ENCODE measurements at places on chromosomes 2 and 18.

- no peaks in the 10 kb centered on the region for H3K4me1 ChIP-seq
- no peaks in the 10 kb centered on the region for H3K36me3 ChIP-seq
- no peak for DNase-seq
- no peak overlapping the region for H3K27ac ChIP-seq
- no peaks in the 10 kb centered on the region for H3K27me3 ChIP-seq
These were observed 467.2 kb downstream of the SPAG16 start for GRCh38 chr2:213751446-213751845.

DNA sequence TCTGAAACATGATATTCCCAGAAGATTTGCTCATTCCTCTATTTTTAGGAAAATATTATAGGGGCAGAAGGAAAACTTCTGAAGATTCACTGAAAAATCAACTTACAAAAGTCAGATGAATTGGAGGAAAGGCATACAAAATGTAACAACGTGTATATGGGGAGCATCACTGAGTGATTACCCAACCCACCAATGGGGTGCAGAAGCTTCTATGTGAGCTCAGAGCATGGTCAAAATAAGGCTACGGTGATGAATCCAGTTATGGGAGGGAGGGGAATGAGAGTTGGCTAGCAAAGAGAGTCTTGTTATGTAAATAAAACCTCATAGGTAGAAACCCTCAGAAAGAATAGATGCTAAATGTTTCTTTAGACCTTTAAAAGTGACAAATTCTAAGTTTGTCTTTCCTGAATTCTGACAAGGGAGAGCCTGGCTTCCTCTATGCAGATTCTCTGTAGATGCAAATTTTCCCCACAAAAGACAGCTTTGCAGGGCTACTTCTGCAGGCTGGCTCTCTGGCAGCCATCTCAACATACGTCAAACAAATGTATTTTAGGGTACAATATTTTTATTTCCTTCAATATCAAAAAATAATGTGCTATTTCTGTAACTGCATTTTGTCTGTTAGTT is 171.4 kb upstream of the NDUFV2 start:
- peaks cover 3% of the 10 kb centered on the region for H3K27me3 ChIP-seq
- H3K4me1 ChIP-seq: no peaks in the 10 kb centered on the region
- no peak overlapping the region for H3K4me3 ChIP-seq

- no peaks in the 10 kb centered on the region for H3K36me3 ChIP-seq
- no peaks in the 10 kb centered on the region for H3K27me3 ChIP-seq
- DNase-seq: no peak
These were observed 10.4 kb upstream of the KCNE4 start for GRCh38 chr2:223041527-223042109.

GRCh38 chr2:150286730-150287362 is 200.6 kb downstream of the RND3 start:
- no peaks in the 10 kb centered on the region for H3K36me3 ChIP-seq
- no peaks in the 10 kb centered on the region for H3K4me1 ChIP-seq
- no peak for DNase-seq
- H3K27ac ChIP-seq: no peak overlapping the region
- H3K27me3 ChIP-seq: no peaks in the 10 kb centered on the region

GRCh38 chr2:67904966-67905365 is 157.8 kb downstream of the C1D start:
- H3K4me1 ChIP-seq: no peaks in the 10 kb centered on the region
- H3K4me3 ChIP-seq: no peak overlapping the region
- H3K27ac ChIP-seq: no peak overlapping the region
- H3K36me3 ChIP-seq: no peaks in the 10 kb centered on the region

DNA sequence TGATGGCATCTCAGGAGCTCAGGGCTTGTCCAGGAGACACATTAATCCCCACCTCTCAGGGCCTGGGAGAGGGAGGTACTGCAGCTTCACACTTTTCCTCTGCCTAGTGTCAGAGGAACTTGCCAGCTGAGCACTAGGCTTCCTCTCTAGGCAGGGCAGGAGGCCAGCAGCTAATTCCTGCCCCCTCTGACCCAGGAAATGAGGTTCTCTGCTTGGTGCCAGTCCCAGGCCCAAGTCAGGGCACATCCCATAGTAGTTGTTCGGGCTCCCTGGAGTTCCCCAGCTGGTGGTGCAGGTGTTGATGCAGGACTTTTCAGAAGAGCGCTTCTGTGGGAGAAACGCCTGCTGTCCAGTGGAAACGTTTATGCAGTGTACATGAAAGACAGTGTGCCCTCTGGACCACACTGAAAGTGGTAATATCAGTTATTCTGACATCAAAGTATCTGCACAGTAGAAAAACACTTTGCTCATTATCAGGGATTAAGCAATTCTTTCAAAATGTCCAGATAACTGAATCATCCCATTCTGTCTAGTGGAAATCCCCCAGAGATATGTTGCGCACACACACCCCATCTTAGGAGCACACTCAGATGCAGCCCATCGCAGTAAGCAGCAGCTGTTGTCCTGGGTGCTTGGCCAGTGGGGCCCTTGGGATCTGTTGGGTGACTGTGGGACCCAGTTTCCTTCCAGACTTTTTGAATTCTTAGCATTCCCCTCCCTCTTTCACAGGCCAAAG is 17.8 kb upstream of the SCLY start:
- peaks cover 2% of the 10 kb centered on the region for H3K4me1 ChIP-seq

GRCh38 chr18:36636237-36636817 is 192.5 kb downstream of the TPGS2 start:
- H3K27me3 ChIP-seq: peaks cover 8% of the 10 kb centered on the region
- no peak overlapping the region for H3K4me3 ChIP-seq
- H3K4me1 ChIP-seq: no peaks in the 10 kb centered on the region
- H3K36me3 ChIP-seq: no peaks in the 10 kb centered on the region
- no peak for DNase-seq

DNA sequence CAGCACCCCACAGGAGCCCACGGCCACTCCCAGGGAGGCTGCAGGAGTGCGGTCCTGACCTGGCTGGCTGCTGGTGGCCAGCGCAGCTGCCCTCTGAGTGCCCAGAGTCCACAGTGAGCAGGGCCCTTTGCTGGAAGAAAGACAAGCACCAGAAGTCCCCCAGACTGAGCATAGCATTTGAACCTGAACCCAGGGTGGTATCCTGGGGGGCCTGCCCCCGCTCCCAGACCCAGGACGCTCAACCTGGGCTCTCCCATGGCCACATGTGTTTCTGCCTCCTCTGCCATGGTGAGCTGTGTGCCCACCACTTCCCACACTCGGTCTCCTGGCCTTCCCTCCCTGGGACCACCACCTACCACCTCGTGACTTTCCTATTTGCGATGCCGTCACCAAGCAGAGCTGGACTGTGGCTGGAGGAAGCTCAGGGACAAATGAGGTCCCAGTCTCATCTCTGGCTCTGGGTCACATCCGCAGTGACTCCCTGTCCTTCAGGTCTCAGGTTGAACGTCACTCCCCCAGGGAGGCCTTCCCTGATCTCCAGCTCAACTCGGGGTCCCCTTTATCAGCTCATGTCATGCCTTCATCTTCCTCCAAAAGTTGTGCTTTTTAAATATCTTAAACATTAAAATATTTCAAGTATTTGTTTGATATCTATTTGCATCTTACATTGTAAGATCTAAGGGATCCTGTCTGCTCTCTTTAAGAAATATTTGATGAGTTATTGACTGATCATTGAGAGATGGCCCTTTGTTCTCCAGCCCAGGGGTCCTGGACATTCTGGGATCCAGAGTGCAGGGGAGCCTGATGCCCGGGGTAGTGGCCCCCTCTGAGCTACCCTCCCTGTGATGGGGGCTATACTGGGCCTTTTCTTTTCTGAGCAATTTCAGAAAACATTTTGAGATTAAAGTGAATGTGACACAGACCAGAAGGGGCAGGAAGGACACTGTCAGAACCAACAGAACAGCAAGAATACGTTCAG is 16.4 kb upstream of the GPR55 start:
- no peaks in the 10 kb centered on the region for H3K36me3 ChIP-seq
- no peak overlapping the region for H3K27ac ChIP-seq

GRCh38 chr18:31513189-31513935 is 15.4 kb downstream of the DSG2 start:
- H3K4me3 ChIP-seq: no peak overlapping the region
- H3K4me1 ChIP-seq: no peaks in the 10 kb centered on the region
- no peak for DNase-seq
- H3K36me3 ChIP-seq: no peaks in the 10 kb centered on the region
- no peaks in the 10 kb centered on the region for H3K27me3 ChIP-seq

- H3K36me3 ChIP-seq: peaks cover 39% of the 10 kb centered on the region
- H3K27ac ChIP-seq: no peak overlapping the region
- H3K4me3 ChIP-seq: no peak overlapping the region
- peaks cover 74% of the 10 kb centered on the region for H3K4me1 ChIP-seq
- no peaks in the 10 kb centered on the region for H3K27me3 ChIP-seq
These were observed 6.3 kb downstream of the STARD7 start for GRCh38 chr2:96202152-96202854.
